Activated T-cell treated with anti-CD3 and anti-CD28 coated beads for 48 hours (primary cell): ENCODE measurements at places on chromosomes 5 and 9.

DNA sequence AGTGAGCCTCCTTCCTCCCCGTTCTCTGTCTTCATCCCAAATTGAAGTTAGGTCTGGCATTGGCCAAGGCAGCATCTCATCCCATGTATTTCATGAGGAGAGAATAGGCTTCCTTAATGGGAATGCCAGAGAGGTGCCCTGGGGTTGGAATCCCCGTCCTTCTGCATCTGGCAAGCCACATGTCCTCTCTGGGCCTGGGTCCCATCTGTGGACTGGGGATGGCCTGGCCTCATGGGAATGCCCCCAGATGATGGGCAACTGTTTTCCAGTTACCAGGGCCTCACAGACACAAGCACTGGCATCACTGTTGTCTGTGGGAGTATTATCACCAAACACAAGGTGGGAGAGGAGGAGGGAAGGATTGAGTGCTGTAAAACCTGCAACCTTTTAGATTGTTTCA, 153.9 kb downstream of the FSTL4 start:
- no peak for DNase-seq

DNA sequence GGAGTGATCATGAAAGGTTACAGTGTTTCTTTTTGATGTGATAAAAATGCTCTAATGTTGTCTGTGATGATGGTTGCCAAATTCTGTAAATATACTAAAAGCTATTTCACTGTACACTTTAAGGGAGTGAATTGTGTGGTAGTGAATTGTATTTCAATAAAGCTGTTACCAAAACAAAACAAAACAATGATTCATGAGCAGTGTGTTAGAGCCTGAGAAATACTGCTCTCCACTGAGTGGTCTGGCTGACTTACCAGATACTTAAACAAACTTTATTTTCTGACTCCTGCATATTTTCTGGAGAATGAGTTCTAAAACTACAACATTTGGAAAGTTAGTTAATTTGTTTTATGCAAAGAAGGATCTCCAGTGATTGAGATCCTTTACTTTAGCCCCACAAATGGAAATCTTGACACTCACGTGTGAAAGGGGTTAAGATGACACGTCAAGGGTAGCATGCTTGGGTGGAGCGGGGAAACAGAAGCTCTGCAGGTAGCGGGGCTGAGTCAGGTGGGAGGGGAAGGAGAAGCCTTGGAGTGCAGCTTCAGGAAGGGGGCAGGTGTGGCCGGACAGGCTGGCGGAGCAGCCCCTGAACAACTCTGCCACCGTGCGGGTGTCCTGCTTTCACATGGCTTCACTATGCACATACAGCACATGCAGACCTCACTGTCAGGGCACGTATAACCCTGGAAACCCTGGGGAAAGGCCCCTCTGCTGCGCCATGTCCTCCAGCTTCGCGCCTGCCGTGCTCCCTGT, 256.7 kb downstream of the IRX1 start:
- no peak for DNase-seq

GRCh38 chr5:119031905-119032304, 39.0 kb upstream of the DMXL1 start:
- DNase-seq = no peak

DNA sequence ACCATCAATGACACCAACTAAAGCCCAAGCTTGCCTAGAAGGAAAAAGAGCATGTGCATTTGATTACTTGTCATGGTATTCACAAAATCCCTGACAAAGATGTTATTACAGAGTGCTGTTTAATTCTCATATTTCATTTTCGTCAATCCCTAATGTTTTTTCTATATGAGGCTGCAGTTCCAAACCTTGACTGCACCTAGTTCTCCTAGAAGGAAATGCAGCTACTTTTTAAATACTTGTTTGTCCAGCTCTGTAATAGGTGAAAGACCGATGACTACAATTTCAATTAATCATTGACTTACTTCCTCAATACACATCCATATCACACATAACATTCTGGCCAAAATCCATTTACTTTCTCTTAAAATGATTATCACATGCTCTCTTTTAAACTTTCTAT, 28.1 kb downstream of the CEMIP2 start:
- no peak for DNase-seq

DNA sequence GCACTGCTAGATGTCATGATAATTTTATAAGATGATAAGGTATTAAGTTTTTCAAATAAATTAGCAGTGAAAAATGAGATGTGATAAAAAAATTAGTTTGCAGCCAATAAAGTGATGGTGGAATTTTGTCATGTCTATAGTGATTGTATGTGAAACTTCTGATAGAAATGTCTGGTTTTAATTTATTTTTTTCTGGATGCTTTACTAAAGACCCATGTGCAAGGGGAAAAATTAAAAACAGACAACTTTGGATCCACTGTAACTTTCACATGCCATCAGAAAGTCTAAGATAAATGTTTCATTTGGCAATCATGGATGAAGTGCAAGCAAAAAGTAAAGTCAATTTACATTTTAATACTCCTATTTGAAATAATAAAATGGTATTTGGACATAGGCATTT, 4.4 kb upstream of the NDUFS4 start:
- no peak for DNase-seq

DNA sequence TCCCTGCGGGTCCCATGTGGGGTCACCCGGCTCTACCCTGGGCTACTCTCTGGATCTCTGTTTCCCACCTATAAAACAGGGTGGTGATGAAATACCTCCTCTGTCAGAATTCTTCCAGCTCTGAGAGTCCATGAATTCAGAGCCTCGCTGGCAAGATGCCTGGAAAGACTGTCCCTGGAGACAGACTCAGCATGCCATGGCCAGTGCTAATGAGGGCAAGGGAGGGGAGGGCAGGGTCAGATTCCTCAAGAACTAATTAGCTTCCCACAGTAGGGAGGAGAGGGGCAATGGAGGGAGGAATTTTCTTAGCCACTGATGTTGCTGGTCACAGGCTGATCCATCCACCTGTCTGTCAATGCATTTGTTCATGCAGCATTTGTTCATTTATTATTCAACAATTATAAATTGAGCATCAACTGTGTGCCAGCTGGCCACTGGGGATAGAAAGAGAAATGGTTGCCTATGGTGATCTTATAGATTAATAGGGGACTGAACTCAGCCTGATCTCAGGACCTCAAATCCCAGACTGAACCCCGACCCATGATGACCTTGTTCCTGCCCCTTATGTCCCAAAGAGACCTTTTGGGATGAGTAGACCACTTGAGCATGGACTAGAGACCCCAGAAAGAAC, 4.7 kb downstream of the SYNPO start:
- DNase-seq = no peak

DNA sequence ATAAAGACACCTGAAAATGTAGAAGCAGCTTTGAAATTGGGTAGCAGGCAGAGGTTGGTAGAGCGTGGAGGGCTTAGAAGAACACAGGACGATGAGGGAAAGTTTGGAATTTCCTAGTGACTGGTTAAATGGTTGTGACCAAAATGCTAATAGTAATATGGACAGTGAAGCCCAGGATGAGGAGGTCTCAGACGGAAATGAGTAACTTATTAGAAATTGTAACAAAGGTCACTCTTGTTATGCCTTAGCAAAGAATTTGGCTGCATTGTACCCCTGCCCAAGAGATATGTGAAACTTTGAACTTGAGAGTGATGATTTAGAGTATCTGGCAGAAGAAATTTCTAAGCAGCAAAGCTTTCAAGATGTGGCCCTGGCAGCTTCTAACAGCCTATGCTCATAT, 382.5 kb downstream of the KCNN2 start:
- DNase-seq = no peak

DNA sequence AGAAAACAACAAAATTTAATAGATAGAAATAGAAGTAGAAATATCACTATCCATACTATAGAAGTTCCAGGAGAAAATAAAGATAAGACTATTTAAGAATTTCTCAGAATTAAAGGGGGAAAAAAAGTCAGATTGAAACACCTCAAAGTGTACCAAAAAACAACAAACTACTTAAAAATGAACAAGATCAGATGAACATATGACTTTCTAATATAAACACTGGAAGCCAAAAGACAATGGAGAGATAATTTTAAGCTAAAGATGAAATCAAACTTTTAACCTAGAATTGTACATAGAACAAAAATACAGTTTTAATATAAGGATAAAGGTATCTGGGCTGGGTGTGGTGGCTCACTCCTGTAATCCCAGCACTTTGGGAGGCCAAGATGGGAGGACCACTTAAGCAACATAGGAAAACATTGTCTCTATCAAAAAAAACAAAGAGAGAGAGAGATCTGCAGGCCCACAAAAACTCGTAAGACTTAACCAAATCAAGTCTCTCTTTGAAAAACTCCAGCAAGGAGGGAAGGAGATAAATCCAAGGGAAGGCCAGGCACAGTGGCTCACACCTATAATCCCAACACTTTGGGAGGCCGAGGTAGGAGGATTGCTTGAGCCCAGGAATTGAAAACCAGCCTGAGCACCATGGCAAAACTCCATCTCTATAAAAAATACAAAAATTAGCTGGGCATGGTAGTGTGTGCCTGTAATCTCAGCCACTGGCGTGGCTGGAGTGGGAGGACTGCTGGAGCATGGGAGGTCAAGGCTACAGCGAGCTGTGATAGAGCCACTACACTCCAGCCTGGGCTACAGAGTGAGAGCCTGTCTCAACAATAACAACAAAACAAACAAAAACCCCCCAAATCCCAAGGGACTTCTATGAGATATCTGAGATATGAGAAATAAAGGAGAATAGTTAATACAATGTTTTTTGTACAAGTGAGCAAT, 32.4 kb downstream of the ABHD17B start:
- no peak for DNase-seq

GRCh38 chr5:175700991-175701390, 43.1 kb downstream of the HRH2 start:
- no peak for DNase-seq

GRCh38 chr9:125896964-125897363, 149.8 kb downstream of the PBX3 start:
- DNase-seq = no peak

GRCh38 chr9:17531642-17532254, 47.1 kb upstream of the SH3GL2 start:
- DNase-seq = no peak

DNA sequence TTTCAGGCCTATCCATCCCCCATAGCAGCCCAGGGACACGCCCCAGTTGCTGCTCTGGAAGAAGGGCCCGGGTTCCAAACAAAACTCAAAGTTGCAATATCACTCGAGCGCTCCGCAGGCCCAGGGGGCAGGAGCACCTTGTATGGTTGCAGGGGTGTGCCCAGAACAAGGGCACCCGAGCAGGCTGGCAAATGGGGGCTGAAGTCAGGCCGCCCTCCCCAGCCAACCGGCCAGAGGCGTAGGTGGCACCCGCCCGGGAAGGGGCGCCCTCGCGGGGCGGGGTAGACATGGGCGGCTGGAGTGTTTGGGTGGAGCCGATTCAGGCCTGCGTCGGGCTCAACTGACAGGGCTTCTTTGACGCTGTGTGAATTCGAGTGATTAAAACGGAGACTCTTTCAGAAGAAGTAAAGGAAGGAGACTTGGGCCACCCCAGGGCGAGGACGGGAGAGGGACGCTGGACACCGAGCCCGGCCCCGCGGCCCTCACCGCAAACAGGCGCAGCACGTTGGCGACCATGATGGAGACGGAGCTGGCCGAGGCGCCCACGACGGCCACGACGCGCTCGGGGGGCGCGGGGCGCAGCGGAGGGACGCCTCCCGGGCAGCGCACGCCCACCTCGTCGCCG, 1.1 kb downstream of the GRM6 start:
- no peak for DNase-seq

DNA sequence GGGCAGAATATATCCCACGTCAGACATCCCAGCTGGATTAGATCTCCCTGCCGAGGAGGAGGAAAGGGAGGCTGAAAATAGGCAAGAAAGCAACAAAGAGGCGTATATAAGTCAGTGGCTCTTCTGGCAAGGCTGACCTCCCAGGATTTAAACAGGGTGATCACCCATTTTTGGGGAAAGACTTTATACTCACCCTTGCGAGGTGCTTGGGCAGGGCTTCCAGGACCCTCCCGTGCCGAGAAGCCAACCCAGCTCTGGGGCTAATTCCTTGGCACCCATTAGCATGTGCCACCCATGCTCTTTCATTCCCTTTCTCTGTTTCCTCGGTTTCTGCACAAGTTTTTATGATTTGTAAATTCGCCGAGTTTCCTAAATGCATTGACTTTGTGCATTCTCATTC, 230.2 kb upstream of the IRX2 start:
- DNase-seq = no peak

DNA sequence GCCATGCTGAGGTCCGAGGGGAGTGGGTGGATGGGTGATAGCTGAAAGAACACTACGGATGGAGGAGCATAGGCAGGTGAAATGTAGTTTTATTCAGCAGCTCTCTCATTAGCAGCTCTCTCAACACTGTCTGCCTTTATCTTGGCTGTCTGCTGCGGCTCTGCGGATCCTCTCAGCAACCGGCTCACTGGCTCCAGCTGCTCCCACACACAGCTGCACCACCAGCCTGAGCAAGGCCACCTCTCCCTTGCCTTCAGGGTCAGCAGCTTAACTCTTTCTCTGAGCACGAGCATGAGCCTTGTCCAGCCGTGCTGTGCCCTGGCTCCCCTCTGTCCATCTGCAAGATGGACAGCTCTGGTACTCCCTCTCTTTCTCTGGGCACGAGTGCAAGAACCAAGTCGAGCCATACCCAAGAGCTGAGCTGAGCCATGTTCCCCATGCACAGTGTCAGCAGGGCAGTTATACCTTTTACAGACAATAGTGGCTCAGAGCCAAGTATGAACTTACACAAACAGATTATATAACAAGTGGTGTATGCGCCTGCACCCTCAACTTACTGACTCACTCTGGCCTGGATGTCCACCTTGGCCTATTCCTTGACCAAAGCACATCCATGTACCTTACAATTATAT, 108.5 kb downstream of the MACIR start:
- no peak for DNase-seq

DNA sequence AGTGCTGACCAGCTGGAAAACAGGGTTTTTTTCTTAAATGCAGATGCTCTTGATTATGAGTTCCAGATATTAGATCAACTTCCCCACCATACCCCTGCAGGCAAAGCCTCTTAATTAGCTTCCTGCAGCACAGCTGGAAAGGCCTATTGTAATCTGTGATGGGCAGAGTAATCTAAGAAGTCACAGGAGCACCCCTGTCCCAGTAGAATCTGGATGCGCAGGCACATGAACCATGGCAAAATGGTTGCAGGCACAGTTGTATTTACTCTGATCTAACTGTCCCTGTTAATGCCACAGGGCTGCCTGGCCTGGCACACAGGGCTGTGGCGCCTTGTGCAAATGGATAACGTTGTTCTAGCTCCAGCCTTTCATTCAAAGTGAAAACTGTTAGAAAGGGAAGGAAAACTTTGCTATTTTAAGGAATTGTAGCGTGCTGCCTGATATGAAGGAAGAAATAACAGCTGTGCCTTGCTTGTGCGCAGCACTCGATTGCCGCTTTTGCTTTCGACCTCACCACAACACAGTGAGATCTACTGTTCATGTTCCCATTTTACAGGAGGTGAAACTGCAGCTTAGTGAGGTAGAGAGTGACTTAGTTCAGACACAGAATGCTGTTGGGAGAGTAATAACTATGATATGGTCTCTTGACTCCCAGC, 2.3 kb downstream of the TGFBI start:
- DNase-seq = no peak
